ENCODE measurements at places on chromosomes 12 and 14.

- DNase-seq: no peak
These were observed 227.2 kb upstream of the ATP2B1 start for GRCh38 chr12:89935850-89936249.

DNA sequence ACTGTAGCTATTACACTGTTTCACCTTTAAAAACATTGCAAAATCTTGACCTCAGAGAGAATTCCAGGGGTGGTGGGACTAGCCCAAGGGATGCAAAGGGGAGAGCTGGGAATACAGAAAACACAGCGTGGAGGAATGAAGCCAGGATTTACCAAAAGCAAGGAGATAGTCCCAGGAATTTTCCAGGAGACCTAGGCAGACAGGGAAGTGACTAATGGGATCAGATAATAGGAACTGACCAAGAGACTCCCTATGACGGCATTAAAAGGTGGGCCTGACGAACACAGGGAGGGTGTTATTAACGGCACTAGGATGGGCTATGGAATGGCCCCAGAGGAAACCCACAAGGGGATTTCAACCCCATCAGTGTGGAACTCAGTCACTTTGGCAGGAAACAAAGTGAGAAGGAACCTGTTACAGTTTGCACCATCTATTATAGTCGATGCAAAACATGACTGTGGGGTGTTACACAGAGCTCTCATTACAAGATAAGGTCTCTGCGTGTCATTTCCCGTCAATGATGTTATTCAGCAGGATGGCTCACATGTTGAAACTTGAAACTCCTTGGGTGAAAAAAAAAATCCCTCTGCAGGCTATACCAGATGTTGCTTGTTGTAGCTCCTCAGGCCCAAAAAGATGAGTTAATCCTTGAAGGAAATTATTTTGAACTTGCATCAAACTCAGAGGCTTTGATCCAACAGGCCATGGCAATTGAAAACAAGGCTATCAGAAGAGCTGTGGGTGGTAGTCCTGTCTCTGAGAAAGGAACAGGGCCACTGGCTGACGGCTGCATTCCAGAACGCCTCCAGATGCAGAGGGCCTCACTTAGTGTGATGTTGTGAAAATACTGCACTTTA is 58.7 kb downstream of the DRAM1 start:
- peak; percentile 99 for DNase-seq

GRCh38 chr14:100371773-100372172 is 48.6 kb downstream of the SLC25A47 start:
- no peak for DNase-seq

DNA sequence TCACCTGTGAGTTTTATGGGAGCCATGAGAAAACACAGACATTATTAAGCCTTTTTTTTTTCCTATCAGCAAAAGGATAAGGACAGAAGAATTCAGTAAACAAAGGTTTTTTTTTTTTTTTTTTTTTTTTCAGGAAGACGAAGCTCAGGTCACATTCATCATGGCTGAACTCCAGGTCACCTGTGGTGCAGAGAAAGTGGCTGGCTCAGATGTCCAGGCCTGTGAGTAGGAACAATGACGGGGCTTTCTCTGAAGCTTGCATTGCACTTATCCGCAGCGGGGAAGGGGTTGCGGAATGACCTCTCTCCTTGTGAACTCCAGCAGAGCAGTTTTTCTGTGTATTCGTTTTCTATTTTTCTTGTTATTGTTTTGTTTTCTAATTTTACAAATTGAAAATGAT is 759.6 kb upstream of the TMEM132C start:
- DNase-seq: peak; percentile 57

GRCh38 chr14:105152794-105153241 is 15.8 kb downstream of the JAG2 start:
- DNase-seq: no peak

DNA sequence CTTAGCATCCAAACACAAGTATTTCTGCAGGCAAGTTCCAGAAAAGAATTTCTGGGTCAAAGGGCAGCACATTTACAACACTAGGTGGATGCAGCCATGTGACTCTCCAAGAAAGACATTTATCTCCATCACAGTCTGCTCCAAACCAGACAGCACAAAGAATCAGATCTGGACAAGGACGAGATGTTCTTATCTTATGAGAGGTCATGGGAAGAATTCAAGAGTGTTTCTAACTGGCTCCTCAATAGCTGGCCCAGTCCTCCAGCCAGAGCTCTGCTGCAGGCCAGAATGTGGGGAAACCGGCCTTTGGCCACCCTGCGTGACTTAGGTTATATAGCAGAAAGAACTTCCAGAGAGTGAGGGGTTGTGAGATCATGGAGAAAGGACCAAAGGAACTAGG is 17.4 kb downstream of the TMEM119 start:
- peak; percentile 84 for DNase-seq

- DNase-seq: no peak
These were observed 48.7 kb downstream of the CCNK start for GRCh38 chr14:99529899-99530298.

DNA sequence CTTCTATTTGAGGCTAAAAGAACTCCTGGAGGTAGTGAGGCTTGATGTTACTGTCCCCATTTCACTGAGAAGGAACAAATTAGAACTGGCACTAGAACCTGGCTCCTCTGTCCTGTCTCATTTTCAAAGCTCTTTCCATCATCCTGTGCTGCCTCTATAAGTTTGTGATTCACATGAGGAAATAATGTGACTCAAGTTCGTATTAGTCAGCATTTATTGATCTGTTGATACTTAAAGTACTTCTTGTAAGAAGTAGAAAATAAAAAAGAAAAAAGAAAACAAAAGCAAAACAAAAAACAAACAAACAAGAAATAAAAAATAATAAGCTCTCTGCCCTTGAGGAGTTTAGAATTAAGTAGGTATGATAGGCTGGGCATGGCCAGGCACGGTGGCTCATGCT is 2.3 kb upstream of the ESPL1 start:
- no peak for DNase-seq

GRCh38 chr14:71141701-71142374 is 234.6 kb downstream of the PCNX1 start:
- peak; percentile 82 for DNase-seq

DNA sequence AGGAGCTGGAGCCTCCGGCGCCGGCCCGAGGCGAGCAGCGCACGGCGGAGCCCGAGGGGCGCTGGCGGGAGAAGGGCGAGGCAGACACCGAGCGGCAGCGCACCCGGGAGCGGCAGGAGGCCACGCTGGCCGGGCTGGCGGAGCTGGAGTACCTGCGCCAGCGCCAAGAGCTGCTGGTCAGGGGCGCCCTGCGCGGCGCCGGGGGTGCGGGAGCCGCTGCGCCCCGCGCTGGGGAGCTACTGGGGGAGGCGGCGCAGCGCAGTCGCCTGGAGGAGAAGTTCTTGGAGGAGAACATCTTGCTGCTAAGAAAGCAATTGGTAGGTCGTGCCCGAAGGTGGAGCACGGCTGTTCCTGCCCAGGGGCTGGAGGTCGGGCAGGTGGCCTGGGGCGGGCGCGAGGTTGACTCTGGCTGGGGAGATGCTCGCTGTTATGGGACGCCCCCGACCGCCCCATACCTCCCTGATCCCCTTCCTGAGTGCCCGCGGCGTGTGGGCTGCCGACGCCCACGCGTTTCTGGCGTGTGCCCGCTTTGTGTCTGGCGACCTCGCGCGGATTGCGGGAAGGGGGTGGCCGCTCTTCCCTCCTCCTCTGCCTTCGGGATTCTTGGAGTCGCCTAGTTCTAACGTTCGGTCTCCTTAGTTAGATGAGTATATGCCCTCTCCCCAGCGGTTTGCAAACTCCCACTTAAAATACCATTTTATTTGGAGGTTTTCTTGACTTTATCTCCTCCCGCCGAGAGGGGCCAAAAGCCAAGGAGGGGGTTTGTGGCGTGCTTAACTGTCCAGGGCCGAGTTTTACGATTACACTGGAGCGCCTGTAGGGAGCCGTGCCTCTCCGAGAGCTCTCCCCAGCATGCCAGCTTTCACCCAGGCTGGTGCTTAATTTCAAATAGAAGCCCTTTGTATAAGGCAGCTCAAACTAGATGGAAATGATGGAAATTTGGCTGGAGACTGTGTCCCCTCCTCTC is 752 bp downstream of the DACT1 start:
- peak; percentile 45 for DNase-seq

GRCh38 chr12:54136844-54137580 is 51.8 kb downstream of the SMUG1 start:
- no peak for DNase-seq

GRCh38 chr14:64910847-64911495 is 3.3 kb upstream of the CHURC1 start:
- peak; percentile 78 for DNase-seq

GRCh38 chr12:25317553-25317952 is 66.8 kb upstream of the KRAS start:
- no peak for DNase-seq

DNA sequence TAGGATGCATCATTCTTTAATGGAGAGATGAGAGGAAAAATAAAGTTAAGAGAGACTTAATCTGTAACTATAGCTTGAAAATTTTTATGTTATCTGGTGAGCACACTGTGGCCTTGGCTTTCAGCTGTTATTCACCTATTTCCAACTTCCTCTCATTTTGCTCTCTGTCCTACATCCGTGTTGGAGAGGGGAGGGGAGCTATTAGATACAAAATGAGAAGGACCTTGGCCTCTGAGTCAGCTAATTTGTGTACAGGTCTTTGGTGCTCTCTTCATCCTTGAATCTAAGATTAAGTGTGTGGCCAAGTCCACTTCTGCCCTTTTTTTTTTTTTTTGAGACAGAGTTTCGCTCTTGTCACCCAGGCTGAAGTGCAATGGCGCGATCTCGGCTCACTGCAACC is 887 bp upstream of the APOBEC1 start:
- DNase-seq: no peak

DNA sequence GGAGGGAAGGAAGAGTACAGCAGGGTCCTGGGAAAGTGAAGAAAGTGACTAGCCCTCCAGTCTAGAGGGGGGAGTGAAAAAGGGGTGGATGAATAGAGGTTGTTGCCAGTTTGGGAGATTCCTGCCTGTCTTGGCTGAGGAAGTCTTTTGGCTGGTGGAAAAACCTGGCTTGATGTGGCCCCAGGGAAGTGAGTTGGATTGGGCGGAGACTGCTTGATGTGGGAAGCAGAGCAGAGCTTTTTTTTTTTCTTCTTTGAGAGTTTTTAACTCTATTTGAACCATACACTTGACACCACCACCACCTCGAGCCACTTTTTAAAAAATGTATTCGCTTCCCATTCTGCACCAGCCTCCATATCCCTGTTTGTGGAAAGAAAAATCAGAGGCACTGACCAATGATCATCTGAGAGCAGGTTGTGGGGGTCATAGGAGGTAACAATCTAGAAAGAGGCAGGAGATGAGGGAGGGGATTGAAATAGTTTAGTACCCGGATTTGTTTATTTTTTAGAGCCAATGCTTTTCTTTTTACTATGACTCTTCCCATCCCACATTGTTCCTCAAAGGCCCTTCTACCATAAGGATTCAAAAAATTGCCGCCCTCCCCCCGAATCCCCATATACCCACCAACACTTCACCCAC is 690 bp upstream of the DTX3 start:
- DNase-seq: peak; percentile 69

DNA sequence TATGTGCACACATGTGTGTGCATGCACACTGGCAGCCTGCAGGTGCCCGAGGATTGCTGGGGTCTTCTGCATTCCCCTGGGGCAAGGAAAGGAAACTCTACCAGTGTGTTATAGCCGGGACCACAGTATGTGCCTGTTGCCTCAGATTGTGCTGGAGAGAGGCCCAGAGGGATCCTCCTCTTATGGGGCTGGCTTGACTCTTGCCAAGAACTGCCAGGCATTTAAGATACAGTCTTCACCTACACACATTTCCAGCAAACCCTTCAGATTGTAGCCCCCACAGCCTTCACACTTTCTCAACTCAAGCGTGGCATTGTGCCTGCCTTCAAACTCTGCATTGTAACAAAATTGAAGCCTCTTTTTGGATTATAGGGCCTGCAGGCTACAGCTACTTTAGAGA is 176.7 kb upstream of the DYRK2 start:
- DNase-seq: no peak

GRCh38 chr12:49952391-49953055 is 2.0 kb downstream of the AQP2 start:
- no peak for DNase-seq

GRCh38 chr12:105226219-105226618 is 9.8 kb downstream of the APPL2 start:
- DNase-seq: peak; percentile 95

DNA sequence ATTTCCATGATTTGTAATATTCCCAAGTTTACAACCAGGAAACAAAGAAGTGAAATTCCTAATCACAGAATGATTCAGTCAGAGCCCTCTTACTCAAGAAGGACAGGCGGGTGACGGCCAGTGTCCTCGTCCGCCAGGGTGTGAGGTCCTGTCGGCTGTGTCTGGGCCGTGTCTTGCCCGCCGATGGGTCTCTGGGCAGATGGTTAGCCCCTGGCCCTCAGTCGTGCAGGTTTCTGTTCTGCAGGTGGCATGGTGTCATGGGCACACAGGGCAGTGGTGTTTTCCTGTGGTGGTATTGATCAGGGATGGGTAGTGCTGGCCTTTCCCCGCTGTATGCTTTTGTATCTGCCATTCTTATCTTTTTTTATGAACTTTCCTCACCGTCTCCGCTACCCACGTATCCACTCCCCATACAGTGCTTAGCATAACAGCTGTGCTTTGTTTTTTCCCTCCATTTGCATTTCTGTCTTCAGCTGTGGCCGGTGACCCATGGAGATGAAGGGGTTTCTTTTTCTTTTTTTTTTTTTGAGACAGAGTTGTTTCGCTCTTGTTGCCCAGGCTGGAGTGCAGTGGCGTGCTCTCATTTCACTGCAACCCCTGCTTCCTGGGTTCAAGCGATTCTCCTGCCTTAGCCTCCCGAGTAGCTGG is 100.7 kb downstream of the TSPAN9 start:
- no peak for DNase-seq

DNA sequence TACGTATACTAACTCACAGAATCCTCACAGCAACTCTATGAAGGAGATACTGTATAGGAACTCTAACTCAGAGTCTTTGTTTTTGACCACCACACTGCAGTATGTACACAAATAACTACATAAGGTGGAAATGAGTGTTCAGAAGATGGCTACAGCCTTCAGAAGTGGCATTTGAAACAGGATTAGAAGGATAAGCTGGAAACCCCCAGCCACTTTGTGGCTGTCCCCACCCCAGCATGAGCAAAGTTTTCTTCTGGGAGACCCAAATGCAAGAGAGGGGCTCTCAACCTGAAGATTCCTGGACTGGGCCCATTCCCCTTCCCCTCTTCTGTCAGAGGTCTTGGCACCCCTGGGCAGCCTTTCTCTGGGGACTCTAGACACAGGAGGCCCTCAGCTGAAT is 43.2 kb upstream of the PNMA1 start:
- DNase-seq: no peak

- no peak for DNase-seq
These were observed 62.8 kb upstream of the RFLNA start for GRCh38 chr12:124231980-124232653.

GRCh38 chr12:53755451-53755891 is 3.7 kb upstream of the CISTR start:
- DNase-seq: no peak

- DNase-seq: no peak
These were observed 49.3 kb downstream of the PTPN11 start for GRCh38 chr12:112468046-112468445.

GRCh38 chr12:31783996-31784645 is 55.3 kb upstream of the AMN1 start:
- no peak for DNase-seq

DNA sequence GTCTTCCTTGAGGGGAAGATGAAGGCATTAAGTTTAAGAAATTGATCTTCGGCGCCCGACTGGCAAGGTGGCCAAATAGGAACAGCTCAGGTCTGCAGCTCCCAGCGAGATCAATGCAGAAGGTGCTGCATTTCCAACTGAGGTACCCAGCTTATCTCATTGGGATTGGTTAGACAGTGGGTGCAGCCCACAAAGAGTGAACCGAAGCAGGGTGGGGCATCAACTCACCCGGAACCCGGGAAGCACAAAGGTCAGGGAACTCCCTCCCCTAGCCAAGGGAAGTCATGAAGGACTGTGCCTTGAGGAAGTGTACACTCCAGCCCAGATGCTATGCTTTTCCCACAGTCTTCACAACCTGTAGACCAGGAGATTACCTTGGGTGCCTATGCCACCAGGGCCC is 45.2 kb upstream of the AVPR1A start:
- no peak for DNase-seq

Measured in choroid plexus epithelial cell (primary cell).